Midbrain (tissue), 1 donor: ENCODE measurements at places on chromosomes 6 and 20.
A peak's percentile ranks its signal among the peaks of the same experiment; 100 is the strongest.

DNA sequence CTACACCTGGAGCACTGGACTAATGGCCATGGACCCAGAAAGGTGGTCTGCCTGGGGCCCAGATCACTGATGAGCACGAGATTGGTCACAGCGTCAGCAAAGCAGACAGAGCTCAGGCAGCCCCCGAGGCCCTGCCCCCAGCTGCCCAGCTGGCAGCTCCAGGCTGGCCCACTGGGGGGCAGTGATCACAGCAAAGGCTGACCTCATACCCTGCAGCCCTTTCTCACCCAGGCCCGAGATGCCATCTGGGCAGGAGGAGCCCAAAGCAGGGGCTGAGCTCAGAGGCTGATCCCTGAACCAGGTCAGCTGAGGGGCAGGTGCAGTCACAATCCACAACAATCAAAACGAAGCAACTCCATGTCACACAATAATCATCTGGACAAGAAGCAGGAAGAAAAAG is 4.1 kb downstream of the MAP1LC3A start:
- no peak for DNase-seq

GRCh38 chr20:34824806-34825529 is 483 bp downstream of the NCOA6 start:
- DNase-seq, result peak; percentile 73

DNA sequence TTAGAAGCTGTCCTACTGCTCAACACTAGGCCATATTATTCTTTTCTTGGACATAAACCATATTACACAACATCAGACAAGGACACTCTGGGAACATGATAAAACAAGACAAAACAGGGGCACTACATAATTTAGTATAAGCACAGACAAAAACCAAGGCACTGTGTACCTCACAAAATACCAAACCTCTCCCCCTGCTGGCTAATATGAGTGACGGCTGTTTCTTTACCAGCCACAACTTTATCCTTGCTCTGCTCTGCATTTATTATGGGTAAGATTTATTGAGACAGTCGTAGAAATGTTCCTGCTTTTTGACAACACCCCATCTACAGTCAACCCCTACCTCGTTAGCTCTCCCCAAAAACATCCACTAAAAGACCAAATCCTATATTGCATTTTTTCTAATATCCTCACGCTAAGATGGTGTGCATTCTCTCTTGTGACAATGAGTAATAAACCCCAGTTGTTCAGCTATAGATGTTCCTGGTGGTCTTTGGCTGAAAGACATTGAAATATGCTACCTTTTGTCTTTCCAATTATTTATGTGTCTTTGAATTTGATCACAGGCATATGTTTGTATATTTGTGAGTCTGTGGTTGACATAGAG is 23.8 kb upstream of the POLR1H start:
- DNase-seq, result no peak

DNA sequence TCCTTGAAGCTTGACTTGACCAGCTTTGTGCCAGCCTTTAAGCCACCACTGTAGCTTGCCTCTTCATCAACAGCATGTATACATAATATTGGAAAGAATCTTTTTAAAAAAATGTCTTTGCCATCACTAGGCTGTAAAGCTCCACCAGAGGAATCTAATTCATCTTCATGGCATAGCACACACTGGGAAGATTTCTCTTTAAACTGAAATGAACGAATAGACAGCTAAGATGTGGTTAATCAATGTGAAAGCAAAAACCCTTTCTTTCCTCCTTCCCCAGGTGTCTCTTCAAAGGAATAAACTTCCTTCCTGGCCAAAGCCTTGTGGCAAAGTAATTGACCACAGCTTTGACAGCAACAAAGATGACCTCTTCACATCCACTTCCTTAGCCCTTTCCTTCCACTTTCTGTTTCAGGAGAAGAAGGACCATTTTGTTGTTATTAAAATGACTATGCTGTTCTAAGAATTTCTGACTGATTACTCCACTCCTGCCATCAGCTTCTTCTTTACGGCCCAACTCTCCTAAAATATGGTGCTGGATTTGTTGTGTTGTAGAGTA is 428.7 kb upstream of the SOX4 start:
- DNase-seq, result no peak

- no peak for DNase-seq
Measured at GRCh38 chr6:73728548-73729205, 32.7 kb downstream of the CD109 start.

DNA sequence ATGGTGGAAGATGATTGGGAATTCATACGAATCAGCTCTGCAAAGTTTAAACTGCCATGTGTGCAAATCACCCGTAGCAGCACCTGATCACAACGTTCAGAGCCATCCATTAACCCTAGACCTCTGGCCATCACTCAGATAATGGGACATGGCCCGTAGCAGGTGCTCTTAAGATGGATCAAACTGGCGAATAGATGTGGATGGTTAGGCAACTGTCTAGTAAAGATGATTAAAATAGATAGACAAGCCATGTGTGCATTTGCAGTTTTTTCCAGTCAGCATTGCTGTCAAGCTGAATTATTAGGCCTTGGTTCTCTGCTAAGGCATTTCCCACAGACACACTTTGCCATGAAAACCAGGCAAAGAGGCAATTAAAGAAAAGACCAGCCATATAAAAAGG is 40.6 kb upstream of the PHACTR1 start:
- no peak for DNase-seq
